Stimulated activated CD4-positive, alpha-beta T cell treated with anti-CD3 and anti-CD28 coated beads, Interleukin-4, amount 100 ng/mL, for 48 hours (primary cell): ENCODE measurements at places on chromosomes 5 and 9.

DNA sequence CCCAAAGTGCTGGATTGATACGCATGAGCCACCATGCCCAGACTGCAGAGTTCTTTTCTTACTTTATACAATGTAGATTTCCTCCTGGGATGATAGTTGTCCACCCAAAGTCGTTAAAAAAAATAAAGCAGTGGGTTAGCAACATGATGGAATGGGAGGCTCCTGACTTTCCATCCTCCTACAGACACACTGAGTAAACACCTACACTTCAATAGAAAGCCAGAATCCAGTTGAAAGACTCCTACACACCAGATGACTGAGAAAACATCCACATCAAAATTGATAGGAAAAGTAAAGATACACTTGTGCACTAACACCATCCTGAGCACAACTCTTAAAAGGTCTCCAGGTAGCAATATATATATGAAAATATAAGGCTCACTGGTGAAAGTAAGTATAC lies 95.0 kb upstream of the TUT7 start:
- no peak for DNase-seq

DNA sequence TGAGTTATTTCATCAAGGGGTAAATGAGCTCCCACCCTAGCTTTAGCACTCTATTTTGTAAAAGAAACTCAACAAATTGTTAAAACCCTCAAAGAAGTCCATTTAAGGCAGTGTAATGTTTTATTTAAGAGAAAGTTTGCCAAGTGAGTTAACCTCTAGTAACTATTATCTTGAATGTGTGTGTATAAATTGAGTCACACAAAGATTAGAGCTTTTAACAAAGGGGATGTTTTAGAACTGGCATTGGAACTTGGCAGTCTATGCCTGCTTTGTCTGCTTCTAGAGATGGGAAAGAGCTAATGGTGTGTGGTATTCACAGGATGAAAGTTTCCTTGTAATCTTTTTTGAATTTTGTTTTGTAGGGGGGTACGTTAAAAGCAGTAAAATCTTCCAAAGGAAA lies 33.2 kb downstream of the KDM3B start:
- no peak for DNase-seq

DNA sequence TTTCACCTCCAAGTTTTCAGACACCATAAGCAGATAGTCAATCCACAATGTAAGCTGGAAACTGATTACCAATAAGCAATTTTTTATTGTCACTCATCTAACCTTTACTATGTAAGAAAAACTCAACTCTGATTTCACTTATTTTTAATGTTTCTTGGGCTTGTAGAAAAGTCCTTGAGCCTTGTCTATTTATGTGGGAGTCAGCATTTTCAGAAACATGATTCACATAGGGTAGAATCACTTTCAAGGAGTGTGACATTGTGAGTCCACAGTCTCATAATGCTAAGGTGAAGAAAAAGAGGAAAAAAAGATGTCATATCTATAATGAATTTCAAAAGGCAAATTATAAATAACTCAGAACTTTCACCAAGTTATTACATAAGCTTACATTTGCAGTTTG lies 2167.9 kb upstream of the C9orf72 start:
- DNase-seq, result no peak

DNA sequence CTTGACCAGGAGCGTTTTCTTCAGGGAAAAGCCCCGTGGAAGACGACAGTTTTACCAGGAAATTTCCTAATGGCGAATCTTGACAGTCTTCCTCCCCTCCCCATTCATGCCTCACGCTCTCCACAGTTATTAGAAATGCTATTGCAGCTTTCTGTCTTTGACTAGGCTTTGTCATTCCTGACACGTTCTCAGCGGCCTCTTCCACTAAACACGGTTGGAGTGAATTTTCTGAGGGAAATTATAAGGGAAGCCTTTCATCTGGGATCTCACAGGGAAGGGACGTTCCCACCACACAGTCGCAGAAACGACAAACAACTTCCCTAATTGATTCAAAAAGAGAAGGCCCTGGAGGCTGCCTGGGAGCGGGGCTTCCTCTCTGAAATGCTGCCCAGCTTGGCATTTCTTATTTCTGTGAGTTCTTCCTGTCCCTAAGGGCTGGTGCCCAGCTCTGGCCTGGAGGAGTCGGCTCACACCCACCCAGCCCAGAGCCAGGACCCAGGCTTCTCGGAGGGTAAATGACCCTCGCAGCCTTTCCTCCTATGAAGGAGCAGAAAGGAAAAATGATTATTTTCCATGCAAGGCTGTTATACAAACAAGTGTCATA lies 57.1 kb upstream of the PPP1R26 start:
- DNase-seq, result no peak

DNA sequence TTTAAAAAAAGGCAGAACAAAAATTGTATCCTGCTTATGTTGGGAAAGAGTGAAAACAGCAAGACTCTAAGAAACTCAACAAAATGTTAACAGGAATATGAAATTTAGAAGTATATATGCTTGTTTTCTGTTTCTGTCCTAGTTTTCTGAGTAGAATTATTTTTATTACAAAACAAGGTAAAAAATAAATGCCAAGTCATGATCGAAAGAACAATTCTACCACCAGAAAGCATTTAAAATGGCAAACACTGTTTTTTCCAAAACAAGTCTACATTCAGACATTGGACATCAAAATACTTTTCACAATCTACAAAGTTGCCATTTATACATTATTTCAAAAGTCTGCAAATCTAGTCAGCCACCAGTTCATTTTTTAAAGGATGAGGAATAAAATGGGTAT lies 102.6 kb downstream of the TLE1 start:
- DNase-seq, result no peak
